ENCODE measurements at places on chromosomes 2 and 18.

DNA sequence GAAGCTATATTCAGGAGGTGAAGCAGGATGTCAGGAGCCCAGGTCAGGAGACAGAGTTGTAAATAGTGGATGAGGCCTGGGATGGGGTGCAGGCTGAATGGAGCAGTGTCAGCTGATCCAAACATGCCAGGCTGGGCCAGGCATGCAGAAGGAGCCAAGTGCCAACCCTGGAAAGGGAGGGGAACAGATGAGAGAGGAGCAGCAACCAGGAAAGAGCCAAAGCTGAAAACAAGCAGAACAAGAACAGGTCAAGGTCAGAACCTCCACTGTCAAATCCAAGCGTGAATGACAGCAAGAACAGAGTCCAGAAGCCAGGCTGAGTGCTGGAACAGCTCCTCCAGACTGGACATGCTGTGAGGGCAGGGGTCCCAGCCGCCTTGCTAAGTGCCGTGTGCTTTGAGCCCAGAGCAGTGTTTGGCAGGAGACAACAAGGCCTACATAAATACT, 49.2 kb upstream of the PPP1CB start:
- DNase-seq, result no peak

DNA sequence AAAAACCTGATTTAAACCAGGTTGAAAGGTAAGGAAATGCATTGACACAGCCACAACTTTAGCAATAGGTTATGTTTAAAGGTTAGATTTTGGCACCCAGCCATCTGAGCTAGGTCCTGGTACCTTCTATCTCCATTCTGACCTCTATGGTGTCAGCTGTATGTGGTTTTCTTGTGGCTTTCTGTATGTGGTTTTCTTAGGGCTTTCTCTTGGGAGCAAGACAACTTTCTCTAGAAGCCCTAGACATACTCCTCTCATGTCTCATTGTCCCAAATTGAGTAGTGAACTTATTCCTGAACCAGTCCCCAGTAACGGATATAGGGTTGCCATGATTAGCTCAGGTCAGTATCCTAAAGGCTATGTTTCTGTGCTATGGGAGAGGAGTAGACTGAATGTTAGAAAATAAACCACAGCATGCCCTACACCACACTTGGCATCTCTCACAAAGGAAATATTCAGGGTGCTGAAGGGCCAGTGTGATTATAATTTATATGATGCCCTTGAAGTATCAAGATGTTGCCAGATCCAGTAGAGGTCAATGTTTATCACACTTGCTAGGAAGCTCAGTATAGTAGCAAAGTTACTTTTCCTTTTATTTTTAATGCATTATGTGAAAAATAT, 176.1 kb downstream of the CAPN13 start:
- no peak for DNase-seq

GRCh38 chr2:241072151-241072550, 29.9 kb downstream of the MTERF4 start:
- no peak for DNase-seq

DNA sequence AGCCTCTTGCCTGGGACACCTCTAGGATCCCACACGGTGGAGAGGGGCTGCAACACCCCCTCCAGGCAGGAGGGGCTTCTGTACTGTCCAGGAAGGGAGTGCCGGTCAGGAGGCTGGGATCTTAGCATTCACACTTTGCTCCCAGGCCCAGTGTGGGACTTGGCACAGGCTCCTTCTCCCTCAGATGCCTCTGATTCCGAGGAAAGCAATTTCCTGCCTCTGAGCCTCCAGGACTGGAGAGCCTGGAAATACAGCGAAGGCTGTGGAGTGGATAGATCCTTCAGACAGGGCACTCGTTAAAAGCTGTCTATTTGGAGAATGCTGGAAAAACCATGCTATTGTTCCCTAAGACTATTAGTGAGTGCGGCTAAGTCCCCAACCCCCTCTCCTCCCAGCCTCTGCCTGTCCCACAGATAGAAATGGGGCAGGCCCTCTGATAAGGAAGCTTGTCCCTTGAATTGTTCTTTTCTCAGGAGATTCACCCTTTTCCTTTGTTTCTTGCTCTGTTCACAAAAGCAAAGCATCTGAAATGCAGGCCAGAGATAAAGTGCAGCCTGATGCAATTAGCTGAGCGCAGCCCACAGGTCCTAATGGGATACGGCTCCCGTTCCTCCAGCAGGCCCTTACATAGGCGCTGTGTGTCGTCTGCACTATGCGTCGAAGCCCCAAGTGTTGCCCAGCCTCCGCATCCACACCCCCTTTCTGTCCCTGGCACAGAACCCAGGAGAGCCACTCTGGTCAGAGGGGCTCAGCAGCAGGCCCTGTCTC, 252.2 kb downstream of the KLHL29 start:
- DNase-seq, result peak; percentile 48

GRCh38 chr2:203971251-203971650, 34.7 kb downstream of the ICOS start:
- DNase-seq, result no peak

- DNase-seq, result no peak
These were observed 483.6 kb upstream of the VRK2 start for GRCh38 chr2:57563015-57563414.

DNA sequence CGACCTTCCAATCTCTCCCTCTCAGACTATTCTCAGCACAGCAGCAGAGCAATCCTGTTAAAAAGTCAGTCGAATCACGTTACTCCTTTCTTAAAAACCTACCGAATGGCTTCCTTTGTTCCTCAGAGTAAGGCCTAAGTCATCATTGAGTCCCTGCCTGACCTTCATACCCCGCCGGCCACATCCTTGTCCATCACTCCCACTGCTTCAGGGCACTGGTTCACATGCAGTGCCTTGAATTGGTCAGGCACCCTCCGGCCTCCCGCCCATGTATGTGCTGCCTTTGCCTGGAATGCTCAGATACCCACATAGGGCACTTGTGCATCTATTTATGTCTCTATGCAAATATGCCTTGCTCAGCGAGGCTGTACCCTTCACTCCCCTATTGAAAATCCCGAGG, 206.4 kb downstream of the DLGAP1 start:
- DNase-seq, result no peak

DNA sequence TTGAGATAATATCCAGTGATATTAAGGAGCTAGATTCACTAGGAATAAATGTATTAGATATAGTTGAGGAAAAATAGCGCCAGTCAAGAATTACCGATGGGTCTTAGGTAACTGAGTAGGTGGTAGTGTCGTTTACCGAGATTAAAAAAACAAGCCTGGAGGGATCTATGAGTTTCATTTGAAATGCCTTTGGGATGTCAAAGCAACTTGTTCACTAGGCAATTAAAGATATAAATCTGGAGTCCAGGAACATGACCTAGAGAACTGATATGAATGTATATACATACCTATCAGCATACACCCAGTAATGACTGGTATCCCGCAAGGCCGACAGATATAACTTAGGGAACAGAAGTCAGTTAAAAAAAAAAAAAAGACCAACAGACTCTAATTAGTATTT, 29.2 kb upstream of the MAP4K3 start:
- no peak for DNase-seq

GRCh38 chr2:88090446-88091283, 23.0 kb downstream of the SMYD1 start:
- no peak for DNase-seq

GRCh38 chr18:51153659-51154371, 43.7 kb downstream of the MEX3C start:
- DNase-seq, result no peak

DNA sequence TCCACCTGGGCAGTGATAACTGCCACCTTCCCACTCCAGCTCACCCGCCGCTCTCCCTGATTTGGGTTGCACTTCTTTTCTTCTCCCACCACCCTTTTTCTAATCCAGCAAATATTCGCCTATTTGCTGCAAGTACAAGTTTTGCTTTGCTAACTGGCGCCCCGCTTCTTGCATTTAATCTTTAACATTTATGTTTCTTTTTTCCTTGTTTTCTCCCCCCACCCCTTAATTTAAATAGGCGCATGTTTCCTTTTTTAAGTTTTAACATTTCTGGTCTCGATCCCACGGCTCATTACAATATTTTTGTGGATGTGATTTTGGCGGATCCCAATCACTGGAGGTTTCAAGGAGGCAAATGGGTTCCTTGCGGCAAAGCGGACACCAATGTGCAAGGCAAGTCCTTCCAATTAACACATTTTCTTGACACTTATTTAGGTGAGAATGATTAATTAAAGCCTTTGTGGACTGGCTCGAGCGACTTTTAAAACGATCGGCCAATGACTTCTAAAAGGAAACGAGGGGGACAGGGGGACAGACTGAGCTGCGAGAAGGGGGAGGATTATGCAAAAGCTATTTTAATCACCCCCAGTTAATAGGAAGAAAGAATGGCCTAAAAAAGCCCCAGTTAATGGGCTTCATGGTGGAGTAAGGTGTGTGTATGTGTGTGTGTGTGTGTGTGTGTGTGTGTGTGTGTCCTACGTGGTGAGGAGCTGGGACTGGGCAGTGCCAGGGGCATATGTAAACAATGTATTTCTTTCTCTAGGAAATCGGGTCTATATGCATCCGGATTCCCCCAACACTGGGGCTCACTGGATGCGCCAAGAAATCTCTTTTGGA, 1.6 kb downstream of the TBR1 start:
- no peak for DNase-seq

GRCh38 chr18:23196119-23197007, 61.1 kb downstream of the CABLES1 start:
- no peak for DNase-seq

- DNase-seq, result peak; percentile 80
These were observed 873 bp upstream of the SH3RF3 start for GRCh38 chr2:109128048-109128615.
